ENCODE measurements at places on chromosomes 1 and 21.

- DNase-seq = no peak
Observed at GRCh38 chr1:174266476-174266875, 107.2 kb downstream of the RABGAP1L start.

DNA sequence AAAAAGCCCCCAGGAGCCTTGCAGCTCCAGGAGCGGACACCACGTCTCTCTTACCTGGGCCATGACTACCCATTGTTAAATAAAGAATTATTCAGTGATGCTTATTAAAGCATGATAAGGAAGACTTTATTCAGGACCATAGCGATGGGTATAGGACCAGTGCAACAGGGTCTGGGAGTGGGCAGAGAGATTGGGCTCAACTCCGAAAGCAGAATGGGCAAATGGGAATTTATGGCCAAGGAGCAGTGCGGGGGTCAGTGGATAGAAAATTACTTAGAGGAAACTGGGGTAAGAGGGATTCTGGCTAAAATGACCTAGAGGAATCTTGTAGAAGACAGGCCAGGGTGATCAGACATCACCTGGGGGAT is 580 bp upstream of the ATP5PO start:
- DNase-seq = no peak

GRCh38 chr1:233300326-233300725 is 4.8 kb upstream of the PCNX2 start:
- DNase-seq = no peak

DNA sequence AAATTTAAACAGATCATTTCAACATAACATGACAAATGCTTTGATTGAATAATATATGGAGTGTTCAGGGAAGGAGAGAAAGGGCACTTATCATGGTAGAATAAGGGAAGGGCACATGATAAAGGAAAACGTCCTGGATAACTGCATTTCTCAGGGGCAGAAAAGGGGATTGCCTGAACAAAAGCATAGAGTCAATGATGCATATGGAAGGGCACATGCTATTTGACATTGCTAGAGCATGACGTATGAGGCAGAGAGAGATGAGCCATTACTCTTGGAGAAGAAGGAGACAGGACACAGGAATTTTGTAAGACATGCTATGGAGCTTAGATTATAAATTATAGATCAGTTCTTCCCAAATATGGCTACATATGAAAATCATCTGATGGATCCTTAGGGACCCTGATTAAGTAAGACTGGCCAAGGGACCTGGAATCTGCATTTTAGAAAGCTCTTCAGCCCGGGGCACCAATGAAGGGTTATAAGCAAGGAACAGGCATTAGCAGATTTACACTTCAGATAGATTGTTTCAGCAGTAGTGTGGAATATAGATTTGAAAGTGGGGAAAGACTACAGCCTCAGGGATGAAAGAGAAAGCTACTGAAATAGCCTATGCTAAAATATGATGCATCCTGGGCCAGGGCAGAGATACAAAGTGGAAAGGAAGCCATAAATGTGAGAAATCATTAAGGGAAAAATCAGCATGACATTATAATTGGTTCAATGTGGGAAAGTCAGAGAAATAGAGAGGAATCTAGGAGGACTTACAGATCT is 21.3 kb downstream of the FMO2 start:
- DNase-seq = no peak

DNA sequence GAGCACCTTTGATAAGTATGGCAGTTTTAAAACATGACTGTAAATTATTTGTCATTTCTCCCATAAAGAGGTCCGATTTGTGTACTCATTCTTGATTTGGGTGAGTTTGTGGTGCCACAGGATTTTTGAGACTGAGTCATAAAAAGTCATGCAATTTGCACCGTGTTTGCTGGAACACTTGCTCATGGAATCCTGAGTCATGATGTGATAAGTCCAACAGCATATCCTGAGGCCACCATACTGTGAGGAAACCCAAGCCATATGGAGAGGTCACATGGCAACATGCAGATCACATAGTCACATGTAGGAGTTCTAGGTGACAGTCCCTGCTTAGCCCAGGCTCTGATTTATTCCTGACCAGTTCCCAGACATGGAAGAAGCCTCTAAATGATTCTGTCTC is 40.8 kb upstream of the PRRX1 start:
- no peak for DNase-seq

DNA sequence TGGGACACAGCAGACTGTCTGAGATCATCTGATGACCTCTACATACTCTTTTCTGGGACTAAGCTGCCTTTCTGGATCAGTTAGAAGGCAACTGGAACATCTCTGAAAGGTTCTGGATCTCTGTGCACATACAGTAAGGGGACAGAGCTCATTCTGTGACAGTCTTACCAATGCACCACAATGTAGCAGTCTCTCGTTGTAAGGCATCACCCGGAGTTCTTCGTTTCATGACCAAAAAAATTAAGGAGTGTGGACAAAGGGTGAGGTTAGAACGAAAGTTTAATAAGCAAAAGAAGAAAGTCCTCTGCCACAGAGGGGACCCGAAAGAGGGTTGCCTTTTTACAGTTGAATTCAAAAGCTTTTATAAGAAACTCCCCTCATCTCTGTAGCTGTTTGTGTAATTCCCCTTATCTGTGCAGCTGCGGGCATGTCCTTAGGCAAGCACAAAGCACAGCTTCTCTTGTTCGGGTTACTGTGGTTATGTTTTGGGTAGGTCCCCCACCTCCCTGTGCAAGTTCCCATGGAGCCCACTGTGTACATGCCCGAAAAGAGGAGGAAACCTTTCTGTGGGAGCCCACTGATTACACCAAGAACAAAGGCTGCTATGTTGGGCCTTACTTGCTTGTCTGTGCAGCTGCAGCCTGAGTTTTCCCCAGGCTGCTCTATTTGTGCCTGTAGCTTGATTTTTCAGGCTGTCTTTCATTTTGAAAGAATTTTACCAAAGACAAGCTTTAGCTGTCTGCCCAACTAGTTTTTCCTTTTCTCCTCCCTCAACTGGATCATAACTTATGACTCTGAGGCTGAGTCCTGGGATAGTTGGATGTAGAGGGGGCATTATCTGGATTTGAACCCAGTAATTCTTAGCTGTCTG is 53.1 kb upstream of the CACNA1E start:
- DNase-seq = no peak

Measured in glutamatergic neuron (in vitro differentiated cells).